ENCODE measurements at places on chromosomes 3 and 15. TPM values are rescaled to one million over a fixed set of nuclear protein-coding genes. Genes with fewer than 3 reads are reported as not detected.

The AGBL1 gene
- not detected for total RNA-seq

The SEMA3F gene
- 1.5 TPM for total RNA-seq

GRCh38 chr3:20701641-20702040 is 515.6 kb upstream of the SGO1 start:
- no peak for DNase-seq

DNA sequence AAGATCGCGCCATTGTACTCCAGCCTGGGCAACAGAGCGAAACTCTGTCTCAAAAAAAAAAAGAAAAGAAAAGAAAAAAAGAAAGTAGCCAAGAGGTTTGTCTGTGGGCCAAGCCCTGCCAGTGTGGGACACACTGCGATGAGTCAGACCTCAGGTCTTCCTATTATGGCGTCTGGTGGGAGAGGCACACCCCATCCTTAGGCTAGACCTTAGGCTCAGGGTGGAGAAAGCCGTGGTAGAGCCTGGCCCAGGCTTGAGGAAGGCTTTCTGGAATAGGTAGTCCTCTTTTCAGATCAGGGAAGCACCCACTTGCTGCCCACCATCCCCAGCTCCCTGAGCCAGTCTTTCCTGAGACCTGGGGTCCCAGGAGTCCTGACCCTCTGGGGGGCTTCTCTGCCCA is 6.0 kb downstream of the HEMK1 start:
- DNase-seq: no peak

DNA sequence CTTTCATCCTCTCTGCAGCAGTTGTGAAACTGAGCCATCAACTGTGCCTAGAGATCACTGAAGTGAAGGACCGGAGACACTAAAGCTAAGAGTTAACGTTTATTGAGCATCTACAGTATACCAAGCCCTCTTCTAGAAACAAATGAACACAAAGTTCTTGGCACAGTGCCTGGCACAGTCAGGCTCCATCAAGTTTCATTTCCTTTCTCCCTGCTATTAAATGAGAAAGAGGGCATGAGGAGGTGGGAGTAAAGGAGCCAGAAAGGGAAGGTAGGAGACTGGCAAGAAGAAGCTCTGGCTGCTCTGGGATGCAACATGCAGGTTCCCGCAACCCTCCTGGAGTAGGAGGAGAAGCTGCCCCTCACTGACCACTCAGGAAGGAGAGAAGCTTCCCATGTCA is 30.6 kb downstream of the CYP19A1 start:
- DNase-seq: no peak

GRCh38 chr3:123773681-123774431 is 110.3 kb downstream of the MYLK start:
- DNase-seq: peak; percentile 40

DNA sequence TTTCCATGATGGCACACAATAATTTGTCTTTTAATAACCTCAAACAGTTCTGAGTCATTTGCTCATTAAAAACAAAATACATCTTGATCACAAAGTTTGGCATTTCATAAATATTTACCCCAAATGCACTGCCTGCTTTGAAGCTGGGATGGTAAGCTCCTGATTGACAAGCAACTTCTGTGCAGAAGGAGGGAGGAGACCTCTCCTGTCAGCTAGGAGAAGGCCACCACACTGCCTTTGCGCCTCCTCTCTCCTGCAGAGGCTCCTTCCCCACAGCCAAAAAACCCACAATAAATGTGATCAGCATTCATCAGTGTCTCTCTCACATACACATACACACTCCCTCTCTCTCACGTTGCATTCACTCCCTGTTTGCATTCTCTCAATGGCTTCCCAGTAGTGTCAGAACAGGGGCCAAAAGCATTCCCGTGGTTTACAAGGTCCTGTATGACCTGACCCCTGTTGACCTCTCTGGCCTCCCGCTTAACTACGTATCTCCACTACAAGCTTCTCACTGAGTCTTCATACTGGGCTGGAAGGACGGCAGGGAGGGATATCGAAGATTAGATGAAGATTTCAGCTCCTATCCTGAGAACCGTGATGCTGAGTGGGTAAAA is 216.4 kb downstream of the FOXP1 start:
- DNase-seq: no peak
